ENCODE measurements at places on chromosomes 2 and 18. TPM values are rescaled to one million over a fixed set of nuclear protein-coding genes. Genes with fewer than 3 reads are reported as not detected.

GRCh38 chr2:224969095-224969494 lies 73.2 kb downstream of the DOCK10 start:
- no peak for DNase-seq

DNA sequence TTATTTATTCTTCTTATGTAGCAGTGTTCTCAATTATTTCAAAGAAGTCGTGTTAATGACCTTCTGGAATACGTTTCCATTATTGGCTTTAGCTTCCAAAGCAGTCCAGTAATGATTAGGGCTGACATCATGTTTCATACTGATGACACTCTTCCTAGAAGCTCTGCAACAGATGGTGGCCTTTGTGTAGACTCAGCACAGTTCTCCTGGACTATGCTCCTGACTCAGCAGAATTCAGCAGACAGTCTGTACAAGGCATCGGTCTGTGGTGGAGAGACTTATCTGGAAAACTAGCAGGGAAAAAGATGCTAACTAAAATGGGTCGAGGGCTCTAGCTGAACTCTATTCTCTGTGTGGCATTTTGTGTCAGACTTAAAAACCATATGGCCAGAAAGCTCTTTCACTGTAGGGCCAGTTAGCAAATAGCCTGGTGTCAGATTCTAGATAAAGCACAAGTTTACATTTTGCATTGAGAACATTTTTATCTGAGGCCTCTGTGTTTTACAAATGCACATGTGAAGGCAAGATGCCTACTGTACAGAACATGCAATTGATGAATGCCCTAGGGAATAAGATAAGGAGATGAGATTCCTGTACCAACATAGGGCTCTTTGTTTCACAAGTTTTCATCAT lies 35.1 kb downstream of the GULP1 start:
- peak; percentile 81 for DNase-seq

DNA sequence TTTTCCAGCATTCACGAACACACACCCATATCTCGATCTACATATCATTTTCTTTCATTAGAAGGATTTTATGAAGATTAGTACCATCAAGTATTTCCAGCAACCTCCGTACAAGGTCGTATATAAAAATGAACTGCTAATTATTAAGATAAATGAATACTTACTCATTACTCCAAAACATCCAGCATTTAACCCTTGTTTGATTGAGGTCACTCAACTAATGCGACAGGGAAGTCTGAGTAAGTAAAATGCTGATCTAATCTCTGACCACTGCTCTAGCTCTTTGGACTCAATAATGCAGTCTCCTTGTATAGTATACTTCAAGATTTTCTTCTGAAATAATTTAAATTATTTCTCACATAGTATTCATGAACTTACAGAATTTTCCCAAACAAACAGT lies 2.0 kb downstream of the ABHD3 start:
- DNase-seq = no peak

DNA sequence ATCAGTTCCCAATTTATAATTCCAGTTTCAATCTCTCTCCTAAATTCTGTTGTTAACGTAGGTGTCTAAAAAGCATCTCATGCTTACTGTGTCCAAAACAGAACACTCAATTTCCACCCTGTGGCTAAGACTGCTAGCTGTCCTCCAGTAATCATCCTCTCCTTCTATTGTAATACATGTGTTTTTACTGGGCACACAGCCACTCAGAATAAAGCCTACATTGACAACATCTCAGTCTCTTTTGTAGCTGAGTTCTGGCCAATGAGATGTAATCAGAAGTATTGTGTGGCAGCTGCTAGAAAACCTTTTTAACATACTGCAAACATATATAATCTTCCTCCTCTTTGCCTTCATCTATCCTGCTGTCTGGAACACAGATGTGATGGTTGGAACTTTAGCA lies 29.4 kb upstream of the TSPYL6 start:
- DNase-seq = no peak

- DNase-seq = no peak
Observed at GRCh38 chr2:237244976-237245646, 159.4 kb downstream of the COPS8 start.

Gene CUL3
- 160 TPM for total RNA-seq
